Anterior cingulate cortex (tissue), 58 donors: ENCODE measurements at places on chromosomes 1 and 21.

- no peak for DNase-seq
These were observed 12.8 kb downstream of the THEMIS2 start for GRCh38 chr1:27885114-27885528.

DNA sequence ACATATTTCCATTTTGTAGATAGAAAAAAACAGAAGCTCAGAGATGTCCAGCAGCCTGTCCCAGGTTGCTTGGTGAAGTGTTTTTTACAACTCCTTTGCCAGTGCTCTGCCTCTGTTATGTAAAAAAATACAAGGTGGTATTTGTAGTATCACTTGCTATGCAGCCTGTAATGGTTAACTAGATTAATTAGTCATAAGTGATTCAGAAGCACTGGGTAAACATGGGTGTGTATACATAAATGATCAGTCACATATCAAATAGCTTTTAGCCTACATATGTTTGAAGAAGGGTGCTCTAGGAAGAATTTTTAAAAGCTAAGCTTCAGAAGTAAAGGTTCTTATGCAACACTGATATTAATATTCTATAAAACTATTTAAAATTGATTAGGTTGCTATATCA, 70.0 kb upstream of the MAGI3 start:
- DNase-seq, result no peak

- no peak for DNase-seq
These were observed 18.6 kb upstream of the LDLRAP1 start for GRCh38 chr1:25524568-25525360.

DNA sequence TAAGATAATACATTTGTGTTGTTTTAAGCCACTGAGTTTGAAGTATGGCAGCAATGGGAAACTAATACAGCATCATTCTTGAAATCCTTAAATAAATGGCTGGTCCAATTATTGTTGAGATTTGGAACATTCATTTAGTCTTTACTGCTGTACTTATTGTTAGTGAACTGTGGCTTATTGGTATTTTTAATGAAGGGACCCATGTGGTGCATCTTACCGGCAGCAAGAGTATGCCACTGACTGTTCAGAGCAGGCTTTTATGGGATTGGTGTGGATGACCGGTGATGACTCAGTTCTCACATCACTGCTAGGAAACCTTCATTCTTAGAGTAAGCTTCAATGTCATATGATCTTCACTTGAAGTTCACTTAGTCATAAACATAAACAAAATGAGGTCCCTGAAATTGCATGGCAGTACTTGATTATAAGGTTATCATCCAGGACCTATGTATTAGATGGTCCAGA, 31.5 kb downstream of the PRKAA2 start:
- DNase-seq, result no peak

- DNase-seq, result no peak
These were observed 774 bp upstream of the ANGPTL7 start for GRCh38 chr1:11188381-11188780.

DNA sequence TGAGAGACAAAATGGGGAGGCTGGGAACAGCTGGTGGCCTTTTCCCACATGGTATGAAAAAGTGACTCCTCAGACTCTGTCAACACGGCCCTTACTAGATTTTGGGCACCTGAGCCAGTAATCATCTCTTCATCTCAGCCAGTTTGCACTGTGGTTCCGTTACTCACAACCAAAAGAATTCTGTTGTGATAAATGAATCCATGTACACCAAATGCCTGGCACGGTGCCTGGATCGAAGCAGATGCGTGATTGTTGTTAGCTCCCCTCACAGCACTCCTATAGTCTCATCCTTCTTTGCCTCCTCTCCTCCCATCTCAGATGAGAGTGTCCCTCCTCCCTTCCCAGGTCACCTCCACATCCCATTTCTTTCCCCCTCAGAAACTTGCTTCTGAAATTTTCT, 57.9 kb upstream of the GJB5 start:
- DNase-seq, result no peak

GRCh38 chr1:167697667-167698141, 24.1 kb upstream of the MPZL1 start:
- DNase-seq, result peak; percentile 70

GRCh38 chr1:92366040-92366395, 67.2 kb downstream of the RPAP2 start:
- DNase-seq, result no peak

GRCh38 chr1:21152423-21153100, 24.1 kb downstream of the EIF4G3 start:
- DNase-seq, result no peak

- no peak for DNase-seq
These were observed 160.5 kb downstream of the ACTL8 start for GRCh38 chr1:17915511-17916197.

DNA sequence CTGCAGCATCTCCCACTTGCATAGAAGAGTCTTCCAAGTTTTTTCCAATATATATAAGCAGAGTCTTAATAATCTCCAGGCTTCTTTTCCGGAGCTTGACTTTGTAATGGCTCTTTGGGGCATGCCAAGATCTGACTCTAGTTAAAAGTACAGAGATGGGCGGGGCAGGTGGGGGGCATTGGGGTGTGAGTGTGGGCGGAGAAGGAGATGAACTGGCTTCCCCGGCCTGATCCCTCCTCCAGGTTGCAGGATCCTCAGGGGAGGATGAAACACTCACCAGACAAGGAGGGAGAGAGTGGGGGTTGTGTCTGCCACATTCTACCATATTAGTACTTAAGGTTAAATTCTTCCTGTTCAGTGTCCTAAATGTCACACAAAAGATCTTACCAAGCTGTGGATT, 23.0 kb downstream of the S100A10 start:
- no peak for DNase-seq

DNA sequence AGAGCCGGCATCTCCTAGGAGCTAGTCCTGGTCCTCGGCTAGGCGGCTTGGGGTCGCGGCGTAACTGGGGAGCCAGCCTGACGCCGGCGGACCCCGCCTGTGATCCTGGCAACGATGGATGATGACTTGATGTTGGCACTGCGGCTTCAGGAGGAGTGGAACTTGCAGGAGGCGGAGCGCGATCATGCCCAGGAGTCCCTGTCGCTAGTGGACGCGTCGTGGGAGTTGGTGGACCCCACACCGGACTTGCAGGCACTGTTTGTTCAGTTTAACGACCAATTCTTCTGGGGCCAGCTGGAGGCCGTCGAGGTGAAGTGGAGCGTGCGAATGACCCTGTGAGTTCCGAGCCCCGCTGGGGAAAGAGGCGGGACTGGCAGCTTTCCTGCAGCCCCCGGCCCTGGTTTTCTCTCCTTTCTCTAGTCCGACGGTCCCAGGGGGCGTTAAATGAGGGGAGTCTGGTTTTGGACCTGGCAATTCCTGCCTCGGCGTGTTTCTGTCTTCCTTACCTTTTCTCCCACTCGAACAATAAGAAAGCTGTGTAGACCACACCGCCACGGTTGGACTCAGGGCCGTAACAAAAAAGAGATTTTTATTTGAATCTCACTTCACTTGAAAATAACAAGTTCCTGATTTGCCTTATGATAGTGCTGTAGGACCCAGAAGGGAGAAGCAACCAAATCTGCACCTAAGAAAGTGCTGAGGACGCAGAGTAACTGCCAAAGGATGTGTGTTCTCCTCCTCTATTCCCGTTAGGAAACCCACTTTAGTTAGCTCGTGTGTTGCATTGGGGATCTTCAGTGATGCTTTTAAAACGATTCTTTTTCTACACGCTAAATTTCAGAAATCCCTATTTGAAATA, at the start of gene SPRTN:
Gene SPRTN (plus strand): TSS at position 24 of the 859 bp plus-strand sequence. CDS start 91 bp downstream, at position 115.
- DNase-seq, result no peak

DNA sequence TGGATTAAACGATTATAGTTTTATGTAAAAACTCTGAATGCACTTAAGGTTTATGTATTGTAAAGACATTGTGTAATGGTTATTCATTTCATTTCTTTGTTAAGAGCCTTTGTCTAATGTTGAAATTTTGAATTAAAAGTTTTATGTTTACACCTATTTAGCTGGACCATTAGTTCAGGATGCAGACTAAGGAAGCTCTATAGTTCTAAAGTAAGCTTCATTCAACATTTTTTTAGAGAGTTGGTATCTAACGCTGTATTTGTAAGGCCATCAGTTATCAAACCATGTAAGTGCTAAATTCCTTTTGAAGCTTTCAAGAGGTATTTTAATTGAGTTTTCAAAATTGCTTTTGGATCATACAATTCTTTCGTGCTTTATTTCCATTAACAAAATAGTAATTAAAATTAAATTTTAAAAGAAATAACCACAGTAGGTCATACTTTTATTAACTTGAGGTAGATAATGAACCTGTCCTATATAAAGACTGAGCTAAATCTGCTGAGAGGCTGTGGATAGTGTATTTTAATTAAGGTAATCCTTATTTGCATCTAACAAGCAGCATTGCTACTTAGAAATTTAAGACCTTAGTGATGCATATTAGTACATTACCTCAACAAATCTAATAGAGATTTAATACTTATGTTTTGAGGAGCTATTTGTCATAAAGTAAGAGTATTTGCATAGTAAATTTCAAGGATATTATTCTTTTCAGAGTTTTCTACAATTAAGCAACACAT, 47.9 kb downstream of the RWDD3 start:
- DNase-seq, result no peak

DNA sequence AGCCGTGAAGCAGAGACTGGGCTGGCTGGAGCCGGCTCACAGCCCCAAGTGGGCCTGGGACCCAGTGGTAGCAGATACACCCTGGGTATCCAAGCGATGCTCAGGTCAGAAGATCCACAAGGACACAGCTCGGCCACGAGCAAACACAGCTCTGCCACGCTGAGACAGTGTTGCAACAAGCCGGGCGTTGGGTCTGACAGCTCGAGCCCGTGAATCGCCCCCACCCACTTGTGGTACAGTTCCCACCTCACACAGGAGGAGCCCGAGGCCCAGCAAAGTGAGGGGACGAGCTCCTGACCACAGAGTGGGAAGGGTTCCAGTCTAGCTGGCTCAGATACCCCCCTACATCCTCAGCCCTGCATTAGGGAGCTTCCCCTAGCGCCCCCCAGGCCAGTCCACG, 8.9 kb upstream of the PRKCZ start:
- no peak for DNase-seq

DNA sequence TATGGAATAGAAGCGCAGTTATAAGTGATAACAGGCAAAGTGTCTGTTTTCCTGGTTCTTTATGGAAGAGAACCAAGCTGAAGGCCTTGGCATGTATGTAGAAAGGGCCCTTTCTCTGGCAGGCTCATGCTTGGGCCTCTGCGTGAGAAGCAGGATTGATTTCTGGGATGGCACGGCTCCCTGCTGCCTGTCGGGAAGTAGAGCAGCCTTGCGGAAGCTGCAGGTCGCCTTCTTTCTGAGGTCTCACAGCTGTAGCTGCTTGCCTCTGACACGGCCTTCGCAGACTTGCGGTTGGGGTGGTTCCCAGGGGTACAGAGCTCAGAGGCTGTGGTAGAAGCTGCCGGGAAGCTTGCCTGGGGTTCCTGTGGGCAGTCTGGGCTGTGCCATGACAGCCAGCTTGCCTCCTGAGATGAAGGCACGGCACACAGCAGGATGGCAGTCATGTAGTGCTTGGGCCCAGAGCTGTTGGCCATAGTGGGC, 39.4 kb downstream of the TRAPPC10 start:
- no peak for DNase-seq
